ENCODE measurements at places on chromosomes 11 and 22.

- no peak for DNase-seq
These were observed 13.7 kb downstream of the ELFN2 start for GRCh38 chr22:37413546-37413945.

GRCh38 chr22:48105259-48105658, 1342.8 kb downstream of the TBC1D22A start:
- DNase-seq = no peak

DNA sequence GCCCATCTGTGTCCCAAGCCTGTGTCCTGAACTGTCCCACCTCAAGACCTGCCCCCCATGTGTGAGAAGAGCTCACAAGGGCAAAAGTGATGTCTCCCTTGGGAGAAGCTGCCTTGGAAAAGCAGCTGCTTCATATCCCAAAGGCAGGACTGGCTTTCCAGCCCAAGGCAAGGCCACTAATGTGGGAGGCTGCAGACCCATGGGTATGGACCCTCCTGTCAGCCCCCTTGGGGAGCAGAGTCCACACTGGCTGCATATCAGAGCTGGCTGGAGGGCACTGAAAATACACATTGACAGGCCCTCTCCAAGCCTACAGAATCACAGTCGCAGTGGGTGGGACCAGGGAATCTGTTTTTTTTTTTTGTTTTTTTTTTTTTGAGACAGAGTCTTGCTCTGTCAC, 2.7 kb downstream of the PELI3 start:
- no peak for DNase-seq

DNA sequence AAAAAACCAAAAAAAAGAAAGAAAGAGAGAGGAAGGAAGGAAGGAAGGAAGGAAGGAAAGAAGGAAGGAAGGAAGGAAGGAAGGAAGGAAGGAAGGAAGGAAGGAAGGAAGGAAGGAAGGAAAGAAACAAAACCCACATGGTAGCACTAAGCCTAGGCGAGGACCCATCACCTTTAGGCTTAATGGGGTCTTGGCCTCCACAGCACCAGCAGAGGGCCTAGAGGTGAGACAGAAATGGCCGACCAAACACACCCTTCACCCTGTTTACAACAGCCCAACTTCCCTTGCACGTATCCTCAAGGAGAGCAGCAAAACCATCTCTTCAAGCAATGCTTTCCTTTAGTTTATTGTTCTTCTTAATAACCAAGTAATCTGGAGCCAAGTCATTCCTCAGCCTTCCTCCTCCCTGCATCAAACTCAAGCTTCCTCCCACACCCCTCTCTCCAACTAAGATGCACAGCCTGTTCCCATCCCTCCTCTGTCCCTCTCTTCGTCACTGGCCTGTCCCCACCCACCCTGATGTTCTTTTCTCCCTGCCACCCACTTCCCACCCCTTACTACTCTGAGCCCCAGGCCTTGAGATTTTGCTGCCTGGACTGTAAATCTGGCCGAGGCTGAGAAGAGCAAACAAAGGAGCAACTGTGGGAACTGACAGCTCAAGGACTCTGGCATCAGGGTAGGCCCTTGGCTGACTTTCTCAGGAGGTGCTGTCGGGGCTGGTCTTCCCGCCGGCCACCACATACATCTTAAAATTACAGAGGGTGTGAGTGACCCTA, 26.0 kb downstream of the POU2AF1 start:
- no peak for DNase-seq

- no peak for DNase-seq
These were observed 16.5 kb upstream of the DGKZ start for GRCh38 chr11:46330563-46331281.

DNA sequence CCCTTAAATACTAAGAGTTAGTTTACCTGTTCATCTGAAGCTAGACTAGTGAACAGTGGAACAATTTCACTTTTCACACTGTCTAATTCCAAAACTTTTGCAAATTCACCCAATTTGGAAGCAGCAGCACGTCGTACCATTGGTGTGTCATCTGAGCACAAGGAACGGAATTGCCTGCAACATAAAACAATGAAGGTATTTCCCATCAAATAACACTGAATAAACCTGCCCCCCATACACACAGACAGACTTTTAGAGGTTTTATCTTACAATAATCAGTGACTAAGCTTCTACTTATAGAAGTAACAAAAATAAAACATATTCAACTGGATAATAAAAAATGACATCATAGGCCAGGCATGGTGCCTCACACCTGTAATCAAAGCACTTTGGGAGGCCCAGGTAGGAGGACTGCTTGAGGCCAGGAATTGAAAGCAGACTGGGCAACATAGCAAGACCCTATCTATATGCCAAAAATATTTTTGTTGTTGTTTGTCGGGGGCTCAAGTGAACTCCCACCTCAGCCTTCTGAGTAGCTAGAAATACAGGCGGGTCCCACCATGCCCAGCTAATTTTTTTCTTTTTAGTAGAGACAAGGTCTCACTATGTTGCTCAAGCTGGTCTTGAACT, 6.3 kb downstream of the PPP2R1B start:
- DNase-seq = no peak

- no peak for DNase-seq
These were observed 19.8 kb upstream of the GNB1L start for GRCh38 chr22:19874307-19875060.

GRCh38 chr22:29503811-29504372, 23.9 kb downstream of the NEFH start:
- no peak for DNase-seq

DNA sequence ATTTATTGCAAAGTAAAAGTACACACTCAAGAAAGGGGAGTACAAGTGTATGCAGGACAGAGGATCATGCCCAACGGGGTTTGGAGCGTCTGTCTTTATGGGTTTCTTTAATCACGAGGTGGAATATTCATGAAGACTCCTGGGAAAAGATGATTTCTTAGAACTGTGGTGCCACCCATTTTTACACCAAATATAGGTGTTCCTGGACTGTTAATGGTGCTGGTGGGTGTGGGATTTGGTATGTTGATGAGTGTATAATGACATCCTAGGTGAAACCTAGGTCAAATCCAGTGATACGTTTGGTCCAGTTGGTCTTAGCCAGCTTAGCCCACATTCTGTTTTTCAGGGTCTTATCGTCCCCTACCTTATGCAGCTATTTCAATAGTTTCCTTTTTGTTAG, 21.1 kb downstream of the ANO3 start:
- DNase-seq = no peak

DNA sequence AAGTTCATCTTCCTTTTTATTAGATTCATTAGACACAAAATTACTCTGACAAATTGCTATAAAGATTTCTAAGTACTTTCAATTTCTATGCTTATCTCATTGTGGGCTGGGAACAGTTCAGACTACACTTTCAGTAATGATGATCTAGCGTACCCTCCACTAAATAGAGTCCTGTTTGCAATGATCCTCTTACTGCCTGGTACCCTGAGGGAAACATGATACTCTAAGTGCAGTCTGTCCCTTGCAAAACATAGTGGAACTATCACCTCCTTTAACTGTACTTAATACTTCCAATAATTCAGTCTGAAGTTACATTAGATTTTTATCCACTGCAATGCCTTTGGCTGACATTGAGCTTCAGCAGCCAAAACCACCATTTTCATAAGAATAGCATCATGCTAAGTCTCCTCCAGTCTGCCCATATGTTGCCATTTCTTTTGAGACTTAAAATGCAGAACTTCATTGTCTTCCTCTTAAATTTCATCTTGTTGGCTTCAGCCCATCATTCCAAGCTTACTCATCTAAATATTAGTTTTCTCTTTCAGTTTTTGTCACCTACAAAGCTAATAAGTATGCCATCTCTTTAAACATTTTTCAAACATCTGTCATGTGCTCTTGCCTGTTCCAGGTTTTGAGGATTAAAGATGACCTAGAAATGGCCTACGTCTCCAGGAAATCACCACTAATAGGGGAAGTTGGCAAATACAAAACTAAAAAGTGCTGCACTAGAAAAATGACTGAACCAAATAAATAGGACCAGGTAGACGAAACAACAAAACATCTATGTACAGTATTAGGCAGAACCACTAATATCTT, 55.5 kb downstream of the PAK1 start:
- no peak for DNase-seq

DNA sequence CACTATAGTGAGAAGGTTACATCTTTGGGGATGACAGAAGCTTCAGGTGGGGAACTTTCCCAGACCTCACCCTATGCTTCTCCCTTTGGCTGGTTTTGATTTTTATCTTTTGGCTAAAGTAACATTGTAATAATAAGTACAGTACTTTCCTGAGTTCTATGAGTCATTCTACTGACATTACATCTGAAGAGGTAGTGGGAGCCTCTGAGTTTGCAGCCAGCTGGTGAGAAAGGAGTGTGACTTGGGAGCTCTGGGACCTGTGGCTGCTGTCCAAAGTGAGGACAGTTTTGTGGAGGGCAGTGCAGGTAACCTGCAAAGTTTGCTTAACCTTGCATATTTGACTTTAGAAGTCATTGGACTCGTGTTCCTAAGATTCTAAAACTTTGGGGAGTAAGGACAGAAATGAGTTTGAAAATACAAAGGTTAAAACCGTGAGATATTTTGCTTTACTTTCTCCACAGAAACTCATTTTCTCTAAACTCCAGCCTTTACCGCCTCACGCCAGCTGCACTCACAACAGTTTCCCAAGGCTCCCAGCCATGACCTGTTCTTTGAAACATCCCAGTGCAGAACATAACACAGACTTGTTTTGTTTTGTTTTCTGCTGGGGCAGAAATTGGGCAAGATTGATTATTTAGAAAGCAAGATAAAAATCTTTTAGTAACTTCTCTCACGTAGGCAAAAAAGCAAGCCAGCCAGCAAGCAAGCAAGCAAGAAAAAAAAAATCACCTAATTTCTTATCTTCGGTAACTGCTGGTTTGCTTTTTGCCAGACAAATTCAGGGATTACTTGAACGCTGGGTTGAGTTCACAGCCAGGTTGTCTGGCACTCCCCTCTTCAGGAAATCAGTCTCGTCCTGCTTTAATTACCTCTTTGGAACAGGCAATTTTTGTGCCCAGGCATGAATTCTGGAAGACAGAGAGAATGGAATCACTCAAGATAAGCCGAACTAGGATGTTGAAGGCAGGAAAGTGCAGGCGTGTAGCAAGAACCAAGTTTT, 478.3 kb upstream of the ISX start:
- no peak for DNase-seq

DNA sequence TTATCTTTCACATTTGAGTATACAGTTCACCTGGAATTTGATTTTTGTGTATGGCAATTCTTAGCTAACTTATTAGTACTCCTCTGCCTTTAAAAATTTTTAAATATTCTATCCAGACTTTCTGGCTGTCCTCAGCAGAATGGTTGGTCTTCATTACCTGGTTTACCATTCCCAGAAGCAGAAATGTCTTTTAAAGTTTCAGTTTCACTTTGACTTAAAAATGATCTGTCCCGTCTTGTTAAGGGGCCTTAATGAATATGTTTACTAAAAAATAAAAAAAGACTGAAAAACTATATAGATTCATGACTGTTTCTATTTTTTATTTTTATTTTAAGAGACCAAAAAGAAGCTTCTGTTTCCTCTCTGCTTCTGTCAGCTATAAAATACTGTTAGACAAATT, 70.5 kb upstream of the TNRC6B start:
- DNase-seq = no peak

GRCh38 chr22:28829358-28830181, 29.2 kb upstream of the XBP1 start:
- DNase-seq = peak; percentile 80

DNA sequence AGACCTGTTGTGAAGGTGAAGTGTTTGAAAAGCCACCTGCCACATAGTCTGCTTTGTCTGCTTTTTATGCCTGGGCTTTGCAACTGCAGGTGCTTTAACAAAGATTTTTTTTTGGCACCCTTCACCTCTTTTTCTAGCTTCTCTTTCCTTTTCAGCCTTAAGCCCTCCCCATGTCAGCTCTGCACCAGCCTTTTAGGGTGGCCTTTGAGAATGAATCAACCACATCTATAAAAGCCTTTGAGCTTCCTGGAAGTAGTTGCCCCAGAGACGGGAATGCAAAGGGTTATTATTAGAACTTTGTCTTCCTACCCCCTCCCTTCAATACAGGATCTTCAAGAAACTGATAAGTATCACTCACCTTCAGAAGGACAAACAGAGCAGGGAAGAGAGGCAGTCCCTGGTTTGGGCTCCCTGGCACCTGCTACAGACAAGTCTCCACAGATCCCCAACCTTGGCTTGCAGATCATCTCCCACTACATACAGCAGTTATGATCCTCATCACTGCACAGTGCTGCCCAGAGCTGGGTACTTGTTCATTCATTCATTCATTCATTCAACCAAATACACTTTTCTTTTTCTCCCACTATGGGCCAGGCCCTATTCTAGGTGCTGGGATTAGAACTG, 8.0 kb downstream of the PVALB start:
- no peak for DNase-seq

DNA sequence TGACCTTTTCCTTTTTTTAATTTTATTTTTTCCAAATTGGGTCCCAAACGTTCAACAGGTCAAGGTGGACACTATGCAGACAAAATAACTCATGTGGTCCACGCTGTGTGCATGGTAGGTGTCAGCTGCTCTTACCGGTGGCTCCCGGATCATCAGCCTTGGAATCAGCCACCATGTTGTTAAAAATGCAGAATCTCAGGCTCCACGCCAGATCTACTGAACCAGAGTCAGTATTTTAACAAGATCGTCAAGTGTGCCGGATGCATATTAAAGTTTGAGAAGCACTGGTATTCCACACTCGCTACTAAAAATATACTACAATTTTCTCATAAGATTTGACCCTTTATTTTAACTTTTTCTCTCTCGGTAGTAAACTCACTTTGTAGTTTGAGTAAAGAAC, 553 bp upstream of the LDLRAD3 start:
- DNase-seq = no peak

DNA sequence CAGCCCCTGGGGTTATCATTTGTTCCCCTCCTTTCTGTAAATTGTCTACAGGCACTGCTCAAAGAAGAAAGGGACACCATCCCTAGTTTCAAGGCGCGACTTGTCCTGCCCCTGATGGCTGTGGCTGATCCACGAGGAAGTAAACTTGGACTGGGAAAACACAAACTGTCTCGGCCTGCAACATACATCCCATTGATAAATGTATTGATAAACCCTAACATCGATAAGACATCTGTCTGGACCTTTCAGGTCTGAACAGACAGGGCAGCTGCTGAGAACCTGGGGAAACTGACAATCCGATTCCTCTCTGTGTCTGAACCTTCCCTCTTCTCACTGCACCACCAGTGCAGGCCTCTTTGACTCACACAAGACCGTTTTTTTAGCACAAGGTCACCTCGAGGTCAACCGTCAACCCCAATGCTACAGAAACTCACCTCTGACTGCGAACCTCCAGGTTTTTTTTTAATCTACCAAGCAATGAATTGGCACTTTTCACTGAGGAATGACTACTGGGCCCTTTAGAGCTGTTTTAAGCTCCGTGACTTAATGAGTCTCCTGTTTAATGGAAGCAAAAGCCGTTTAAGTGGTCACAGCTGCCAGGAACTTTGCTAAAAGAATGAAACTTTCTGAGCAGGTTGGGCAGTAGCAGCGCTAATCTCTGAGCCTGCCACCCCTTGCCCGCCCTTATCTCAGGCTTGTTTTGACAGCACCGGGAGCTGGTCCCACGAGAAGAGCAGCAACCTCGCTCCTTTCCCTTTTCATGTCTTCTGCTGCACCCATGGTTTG, 203.8 kb upstream of the TMEM45B start:
- DNase-seq = no peak

DNA sequence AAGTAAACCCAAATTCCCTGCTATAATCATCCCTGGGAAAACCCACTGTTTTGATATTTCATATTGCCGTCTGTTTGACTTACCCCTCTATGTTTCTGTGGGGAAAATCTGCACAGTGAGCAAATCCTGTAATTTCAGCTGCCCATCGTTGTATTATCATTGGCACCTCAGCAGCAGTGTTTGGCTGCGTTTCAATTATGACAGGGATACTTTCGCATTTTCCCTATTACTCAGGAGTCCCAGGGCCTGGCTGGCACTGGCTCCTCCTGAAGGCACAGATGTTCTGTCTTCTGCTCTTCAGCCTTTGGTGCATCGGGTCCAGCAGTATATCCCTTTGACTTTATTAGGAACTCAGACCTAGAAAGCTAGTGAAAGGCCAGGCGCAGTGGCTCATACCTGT, 12.2 kb upstream of the MMP12 start:
- DNase-seq = no peak
